ENCODE measurements at places on chromosomes 16 and 17.

DNA sequence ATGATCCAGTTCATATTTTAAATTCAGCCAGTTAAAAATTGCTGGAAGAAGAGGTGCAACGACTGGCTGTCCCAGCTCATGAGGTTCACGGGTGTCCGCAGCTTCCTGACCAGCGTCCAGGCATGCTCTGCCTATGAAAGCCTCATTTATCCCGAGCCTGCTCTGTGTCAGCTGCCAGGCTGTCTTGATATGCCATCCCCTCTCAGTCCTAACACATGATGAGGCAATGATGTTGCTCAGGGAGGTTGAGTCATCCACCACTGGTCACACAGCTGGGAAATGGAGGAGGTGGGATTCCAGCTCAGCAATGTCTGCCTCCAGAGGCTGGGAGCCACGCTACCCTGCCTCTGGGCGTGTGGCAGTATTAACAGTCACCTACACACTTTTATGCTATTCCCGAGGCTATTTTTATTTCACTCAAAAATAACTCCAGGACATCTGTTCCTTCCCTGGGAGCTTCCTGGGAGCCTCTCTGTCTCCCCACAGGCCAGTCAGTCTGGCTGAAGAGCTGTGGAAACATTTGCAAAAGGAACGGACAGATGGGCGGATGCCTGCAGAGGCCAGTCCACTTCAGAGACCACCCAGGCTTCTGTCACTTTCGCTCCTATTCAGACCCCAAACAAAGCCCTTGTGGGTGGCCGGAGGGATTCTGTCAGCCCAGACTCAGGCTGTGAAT, 22.5 kb downstream of the RAB11FIP4 start:
- DNase-seq: no peak

GRCh38 chr17:42971589-42971988, 7.3 kb upstream of the AARSD1 start:
- DNase-seq: no peak

DNA sequence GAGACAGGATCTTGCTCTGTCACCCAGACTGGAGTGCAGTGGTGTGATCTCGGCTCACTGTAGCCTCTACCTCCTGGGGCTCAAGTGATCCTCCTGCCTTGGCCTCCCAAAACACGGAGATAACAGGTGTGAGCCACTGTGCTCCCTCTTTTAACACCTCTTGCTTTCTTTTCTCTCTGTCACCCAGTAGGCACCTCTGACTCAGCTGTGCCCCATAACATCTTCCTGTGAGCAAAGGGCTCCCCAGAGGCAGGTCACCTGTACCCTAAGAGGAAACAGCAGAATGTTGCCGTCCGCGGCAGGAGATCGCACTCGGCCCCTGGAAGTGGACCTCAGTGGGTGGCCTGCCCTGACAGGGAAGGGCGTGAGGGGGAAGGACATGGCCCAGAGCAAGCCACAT, 918 bp upstream of the NLRC3 start:
- no peak for DNase-seq

- peak; percentile 25 for DNase-seq
Observed at GRCh38 chr17:37273409-37274051, 102.3 kb upstream of the C17orf78 start.

- no peak for DNase-seq
Observed at GRCh38 chr17:50028736-50029120, 27.2 kb upstream of the ITGA3 start.

DNA sequence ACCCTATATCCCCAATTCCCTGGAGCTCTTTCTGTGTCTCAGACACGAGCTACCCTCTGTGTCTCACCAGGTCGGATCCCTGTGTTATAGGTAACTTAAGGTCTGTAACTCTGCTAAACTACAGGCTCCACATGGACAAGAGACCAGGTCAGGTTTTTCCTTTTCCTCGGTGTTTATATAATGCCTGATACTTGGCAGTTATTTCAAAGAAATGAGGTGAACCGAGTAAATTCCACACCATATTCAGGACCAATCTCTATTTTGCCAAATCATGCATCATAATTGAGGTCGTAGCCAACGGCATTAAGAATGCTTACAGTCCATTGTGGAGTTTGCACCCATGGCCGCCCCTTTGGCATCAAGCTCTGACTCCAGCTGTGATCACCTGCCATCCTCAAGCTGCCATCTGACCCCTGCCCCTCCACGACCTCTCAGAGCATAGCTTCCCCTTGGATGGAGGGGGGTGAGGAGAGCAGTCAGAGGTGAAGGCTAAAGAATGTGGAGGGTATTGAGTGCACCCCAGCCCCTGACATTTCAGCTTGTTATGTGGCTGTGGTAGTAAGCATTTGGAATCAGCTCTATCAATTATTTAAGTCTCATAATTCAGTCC, 434.7 kb upstream of the RBFOX1 start:
- DNase-seq: no peak

- peak; percentile 80 for DNase-seq
Observed at GRCh38 chr16:12661656-12662172, 142.0 kb downstream of the CPPED1 start.

DNA sequence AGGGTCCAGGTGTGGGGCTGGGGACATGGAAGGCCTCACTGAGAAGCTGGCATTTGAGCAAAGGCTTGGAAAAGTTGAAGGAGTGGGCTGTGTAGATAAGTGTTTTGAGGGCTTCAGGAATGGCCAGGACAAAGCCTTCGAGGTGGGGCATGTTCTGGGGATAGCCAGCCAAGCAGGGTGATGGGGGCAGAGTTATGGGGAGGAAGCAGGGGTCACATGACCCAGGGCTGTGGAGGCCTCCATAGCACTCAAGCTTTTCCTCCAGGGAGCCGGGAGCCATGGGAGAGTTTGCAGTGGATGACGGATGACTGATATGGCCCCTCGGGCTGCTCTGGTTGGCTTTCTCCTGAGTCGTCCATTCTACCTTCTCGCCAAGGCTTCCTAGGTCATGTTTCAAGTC, 27.6 kb downstream of the PLCG2 start:
- DNase-seq: no peak

- DNase-seq: no peak
Observed at GRCh38 chr17:49210158-49211029, at the start of the genes ABI3 and GNGT2. Gene ABI3, plus strand, starts transcription at chr17:49210707. Its CDS starts 18 bp downstream, at chr17:49210725. Gene GNGT2, minus strand, starts transcription at chr17:49210574. Its CDS starts 3,152 bp downstream, at chr17:49207422.

DNA sequence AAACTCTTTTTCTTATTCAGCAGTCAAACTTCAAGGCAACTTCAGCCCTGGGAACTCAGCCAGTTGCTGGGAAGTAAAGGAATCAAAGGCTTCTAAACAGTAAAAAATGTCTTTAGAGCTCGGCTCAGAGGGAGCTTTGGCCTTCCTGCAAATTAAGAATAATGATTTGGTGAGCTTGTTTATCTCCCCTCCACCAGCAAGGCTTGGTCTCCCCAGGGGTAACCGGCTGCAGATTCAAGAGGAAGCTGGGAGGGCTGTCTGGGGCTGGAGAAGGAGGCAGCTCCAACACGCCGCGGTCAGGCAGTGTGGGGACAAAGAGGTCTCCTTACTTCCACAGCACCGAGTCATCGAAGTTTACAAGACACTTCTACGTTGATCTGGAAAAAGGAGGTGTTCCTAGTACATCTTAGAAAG, 17.7 kb upstream of the DOC2B start:
- no peak for DNase-seq

DNA sequence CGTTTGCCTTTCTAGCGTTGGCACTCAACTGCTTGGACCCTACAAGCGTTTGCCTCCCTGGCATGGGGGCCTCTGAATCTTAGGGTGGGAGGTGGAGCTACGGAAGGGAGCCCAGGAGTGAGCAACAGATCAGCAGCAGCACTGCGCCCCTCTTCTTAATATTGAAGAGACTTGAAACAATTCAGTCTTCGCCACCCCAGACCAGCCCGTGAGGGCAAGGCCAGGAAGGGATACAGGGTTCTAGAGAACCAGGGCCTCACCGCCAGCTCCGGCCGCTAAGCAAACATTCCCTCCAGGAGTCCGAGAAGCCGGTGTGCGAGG, 1.5 kb upstream of the GPRC5C start:
- no peak for DNase-seq

DNA sequence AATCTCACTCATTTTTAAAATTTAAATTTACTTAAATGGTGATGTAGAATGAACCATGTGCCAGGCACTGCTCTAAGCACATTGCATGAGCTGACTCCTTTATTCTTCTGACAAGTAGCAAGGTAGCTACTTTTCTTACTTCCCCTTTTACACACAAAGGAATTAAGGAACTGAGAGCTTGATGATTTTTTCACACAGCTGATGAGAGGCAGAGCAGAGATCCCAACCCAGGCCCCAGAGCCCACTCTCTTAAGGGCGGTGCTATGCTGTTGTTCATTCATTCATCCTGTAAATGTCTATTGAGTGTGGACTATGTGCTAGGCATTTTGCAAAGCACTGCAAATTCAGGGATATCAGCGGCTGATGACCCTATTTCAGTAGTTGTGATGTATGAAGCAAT, 17.9 kb downstream of the SEC14L5 start:
- DNase-seq: no peak

- DNase-seq: no peak
Observed at GRCh38 chr17:50459756-50460155, 8.9 kb downstream of the CHAD start.

- DNase-seq: no peak
Observed at GRCh38 chr16:12546918-12547607, 256.6 kb downstream of the CPPED1 start.

GRCh38 chr17:79888811-79889634, 49.8 kb upstream of the CBX4 start:
- DNase-seq: no peak

GRCh38 chr17:47704736-47705135, 10.8 kb downstream of the TBKBP1 start:
- DNase-seq: no peak

DNA sequence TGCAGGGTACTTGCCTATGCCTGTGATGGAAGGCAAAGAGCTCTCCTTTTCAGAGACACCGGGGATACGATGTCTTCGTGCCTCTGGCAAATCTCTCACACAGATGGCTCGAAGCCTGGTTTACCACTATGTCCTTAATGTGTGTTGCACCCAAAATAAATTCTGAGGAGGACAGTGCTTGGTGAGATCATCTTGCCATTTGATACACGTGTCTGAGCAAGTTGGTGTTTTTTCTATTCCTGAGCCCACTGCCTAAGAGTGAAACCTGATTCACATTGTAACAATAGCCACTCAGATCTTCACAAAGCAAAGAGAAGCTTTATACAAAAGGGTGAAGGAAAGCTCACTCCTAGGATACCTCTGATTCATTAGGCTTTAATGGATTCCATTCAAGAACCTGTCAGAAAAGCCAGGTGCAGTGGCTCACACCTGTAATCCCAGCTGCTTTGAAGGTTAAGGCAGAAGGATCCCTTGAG, 33.1 kb upstream of the AKAP1 start:
- no peak for DNase-seq

DNA sequence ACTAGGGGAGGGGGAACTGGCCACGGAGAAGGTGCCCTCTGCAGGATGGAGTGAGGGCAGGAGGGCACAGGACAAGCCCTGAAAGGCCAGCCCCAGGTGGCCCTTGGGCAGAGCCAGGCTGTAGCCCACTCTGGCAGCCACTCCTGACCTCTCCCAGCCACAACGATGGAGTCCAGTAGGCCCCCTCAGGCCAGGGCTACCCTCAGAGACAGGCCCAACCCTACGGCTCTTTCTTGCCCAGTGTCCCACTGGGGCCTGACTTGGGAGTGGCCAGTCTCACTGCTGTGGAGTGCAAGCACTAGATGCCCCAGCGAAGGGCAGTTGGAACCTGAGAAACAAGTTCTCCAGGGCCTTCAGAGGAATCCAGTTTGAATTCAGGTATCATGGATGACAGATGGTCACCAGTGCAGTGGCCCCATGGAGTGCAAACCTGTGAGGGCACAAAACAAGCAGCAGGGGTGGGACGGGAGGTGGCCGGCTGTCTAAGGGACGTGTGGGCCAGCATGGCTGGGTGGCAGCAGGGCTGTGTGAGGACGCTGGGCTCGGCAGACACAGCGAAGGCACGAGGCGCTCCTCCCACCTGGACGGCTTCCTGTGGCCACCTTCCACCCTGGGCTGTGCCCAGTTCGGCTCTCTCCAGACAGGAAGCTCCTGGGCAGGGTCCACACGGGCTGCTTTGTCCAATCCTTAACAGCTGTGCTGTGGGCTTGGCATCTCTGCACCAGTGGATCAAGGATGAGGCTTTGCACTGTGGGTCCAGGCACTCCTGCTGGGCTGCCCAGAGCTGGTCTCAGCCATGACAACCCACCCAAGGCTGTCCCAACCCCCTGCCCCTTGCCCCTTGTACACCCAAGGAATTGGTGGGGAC, 72.1 kb downstream of the AMFR start:
- no peak for DNase-seq

GRCh38 chr17:82983510-82984248, 95.7 kb upstream of the METRNL start:
- DNase-seq: no peak

- no peak for DNase-seq
Observed at GRCh38 chr16:27242868-27243590, 25.5 kb downstream of the NSMCE1 start.

DNA sequence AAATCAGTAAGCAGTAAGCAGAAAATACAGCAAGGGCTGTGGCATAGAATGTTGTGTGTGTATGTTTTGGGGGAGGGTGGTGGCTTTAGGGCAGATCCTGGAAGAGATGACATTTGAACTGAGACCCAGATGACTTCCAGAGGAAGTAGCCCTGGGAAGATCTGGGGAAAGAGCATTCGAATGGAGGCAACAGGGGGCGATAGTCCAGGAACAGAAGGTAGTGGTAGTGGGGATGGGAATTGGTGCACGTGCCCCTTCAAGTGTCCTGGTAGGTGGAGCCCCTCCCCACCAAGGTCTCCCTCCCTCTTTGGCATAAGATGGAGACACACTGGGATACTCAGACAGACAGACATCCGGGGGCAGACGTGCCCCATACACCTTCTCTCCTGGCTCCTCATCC, 14.1 kb downstream of the ARHGEF15 start:
- no peak for DNase-seq

- DNase-seq: no peak
Observed at GRCh38 chr16:72588551-72588950, 416.6 kb upstream of the PMFBP1 start.

- no peak for DNase-seq
Observed at GRCh38 chr16:35523991-35524390, 2064.6 kb downstream of the TP53TG3F start.

- DNase-seq: no peak
Observed at GRCh38 chr16:53282975-53283946, 151.0 kb upstream of the RBL2 start.

DNA sequence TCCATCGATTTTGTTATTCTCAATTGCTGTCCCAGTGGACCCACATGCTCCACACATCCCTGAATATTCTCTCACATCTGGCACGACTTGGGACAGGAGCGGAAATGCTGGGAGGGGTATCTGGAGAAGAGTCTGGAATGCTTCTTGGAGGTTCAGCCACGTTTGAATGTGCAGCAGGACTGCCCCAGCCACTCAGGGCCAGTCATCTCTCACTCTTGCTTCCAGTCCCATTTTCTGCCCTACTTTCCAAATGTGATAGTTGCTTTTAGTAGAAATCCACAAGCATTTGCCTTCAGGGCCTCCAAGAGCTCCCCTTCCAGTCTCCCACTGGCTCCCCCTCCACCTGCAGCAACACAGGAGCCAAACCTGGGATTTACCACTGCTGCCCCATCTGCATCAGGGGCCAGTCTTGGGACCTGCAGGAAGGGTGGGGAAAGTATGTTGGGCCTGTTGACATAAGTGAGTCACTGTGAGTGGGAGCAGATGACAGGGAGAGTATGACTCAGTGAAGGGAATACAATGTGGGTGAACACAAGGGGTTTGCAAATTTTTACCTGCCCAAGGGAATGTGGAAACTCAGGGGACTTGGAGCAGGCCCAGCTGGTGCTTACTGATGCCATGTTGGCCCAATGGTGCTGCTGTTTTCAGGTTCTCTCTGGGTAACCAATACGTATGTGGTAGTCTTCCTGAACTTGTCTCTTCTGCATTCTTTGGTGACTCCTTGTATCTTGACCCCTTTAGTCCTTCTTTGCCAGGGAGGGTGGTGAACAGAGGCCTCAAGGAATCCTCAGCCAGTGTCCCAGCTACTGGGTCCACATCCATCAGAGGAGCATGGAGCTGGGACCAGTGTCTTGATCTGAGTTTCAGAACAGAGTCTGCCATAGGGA, 78.8 kb upstream of the CRHR1 start:
- DNase-seq: no peak
